ENCODE measurements at places on chromosomes 2 and 18.

DNA sequence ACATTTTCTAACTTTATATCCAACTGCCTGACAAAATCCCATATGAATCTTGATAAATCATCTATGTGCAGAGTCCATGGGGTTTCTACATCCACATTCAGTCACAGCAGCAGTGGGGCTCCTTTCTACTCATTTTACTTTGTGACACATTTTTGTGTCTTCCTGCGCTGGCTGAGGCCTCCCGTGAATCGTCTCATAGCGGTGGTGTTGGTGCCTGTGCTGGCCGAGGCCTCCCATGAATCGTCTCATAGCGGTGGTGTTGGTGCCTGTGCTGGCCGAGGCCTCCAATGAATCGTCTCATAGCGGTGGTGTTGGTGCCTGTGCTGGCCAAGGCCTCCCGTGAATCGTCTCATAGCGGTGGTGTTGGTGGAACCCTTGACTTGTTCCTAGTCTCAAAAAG is 17.0 kb downstream of the SNED1 start:
- no peak for DNase-seq

GRCh38 chr18:3593381-3593903 is 143.5 kb downstream of the TGIF1 start:
- no peak for DNase-seq

- DNase-seq, result no peak
Measured at GRCh38 chr2:40955635-40956034, 503.7 kb upstream of the SLC8A1 start.

DNA sequence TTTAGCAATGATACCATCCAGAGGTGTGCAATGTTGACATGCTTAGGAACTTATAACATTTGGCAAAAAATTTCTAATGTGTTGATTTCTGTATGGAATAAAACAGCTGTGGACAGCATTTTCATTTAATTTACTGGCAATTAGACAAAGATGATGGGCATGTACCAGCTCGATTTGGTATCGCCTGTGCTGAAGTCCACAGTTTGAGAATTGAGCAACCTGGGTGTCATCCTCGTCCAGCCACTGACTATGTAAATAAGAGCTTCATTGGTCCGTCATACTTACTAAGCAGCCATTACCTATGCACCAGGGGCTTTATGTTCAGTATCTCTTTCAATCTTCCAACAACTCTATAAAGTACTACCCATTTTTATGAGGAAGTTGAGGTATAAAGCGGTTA is 24.6 kb upstream of the ACAA2 start:
- no peak for DNase-seq

GRCh38 chr18:25685088-25685487 is 333.1 kb upstream of the ZNF521 start:
- no peak for DNase-seq

DNA sequence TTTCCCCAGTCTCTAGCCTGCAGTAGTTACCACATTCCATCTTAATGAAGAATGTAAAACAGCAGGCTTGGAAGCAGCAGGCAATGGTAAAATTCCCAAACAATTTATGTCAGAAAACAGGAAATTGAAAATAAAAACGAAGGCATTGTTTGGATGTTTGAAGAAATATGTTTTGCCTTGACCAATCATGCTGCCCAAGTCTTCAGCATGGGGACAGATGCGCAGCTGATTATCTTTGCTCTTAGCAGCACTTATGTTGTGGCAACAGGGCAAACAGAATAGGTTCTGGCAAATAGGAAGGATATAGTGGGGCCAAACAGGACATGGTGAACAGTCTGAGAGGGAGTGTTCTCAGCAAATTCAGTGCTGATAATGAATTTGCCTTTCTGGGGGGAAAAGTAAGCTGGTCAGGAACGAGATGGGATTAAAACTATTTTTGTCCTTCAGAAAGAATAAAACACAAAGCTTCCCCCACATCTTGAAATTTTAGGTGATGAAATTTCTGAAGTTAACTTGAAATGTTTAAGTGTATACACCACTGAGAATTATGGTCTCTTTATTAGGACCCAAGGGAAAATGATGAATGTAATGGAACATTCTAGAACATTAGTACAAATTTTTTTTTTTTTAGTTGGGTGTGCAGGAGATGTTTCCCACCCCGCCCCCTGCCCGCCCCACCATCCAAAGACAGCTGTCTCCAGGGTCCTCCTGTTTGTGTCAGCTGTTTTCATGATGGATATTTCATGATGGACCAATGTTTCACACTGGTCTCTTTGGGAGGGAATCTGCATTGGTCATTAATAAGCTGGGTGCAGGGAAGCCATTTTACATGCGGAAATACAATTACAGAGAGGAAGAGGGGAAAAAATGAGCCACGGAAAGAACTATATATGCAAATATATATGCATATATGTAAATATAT is 239.5 kb upstream of the REV1 start:
- DNase-seq, result peak; percentile 60

DNA sequence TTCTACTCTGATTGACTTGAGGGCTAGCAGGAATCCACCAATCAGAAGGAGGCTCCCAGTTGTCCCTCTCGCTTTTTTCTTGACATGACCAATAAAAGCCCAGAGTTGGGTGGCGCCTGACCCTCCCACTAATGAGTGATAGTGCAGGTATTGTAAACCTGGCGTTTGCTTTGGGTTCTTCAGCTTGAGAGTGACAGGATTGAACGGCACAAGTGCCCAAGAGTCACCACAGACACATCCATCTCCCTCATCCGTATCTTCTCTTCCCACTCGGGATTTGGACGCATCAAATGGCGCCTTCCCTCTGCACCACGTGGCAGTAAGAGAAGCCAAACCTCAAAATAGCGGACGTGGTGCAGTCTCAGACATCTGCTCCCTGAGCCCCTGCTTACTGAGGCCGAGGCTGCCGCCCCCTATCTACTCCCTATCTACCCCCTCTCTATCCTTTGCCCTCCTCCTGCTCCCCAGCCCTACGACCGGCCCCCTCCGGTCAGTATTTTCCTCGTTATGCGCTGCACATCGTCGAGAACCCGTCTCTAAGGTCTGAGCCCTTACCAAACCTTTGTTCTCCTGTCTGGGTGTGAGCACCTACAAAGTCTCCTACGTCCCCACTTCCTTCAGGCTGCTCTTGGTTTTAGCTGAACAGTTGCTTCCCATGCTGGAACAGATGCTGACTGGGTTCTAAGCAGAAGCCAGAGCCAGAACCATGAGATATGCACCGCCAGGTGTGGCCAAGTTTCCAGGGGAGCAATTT is 881 bp upstream of the FAM161A start:
- DNase-seq, result peak; percentile 94

Data from fibroblast of gingiva (primary cell).